ENCODE measurements at places on chromosomes 1 and 21.
A peak's percentile ranks its signal among the peaks of the same experiment; 100 is the strongest.

- DNase-seq: no peak
These were observed 343.4 kb downstream of the PLPP3 start for GRCh38 chr1:56235909-56236510.

- DNase-seq: no peak
These were observed 9.5 kb upstream of the EXOSC10 start for GRCh38 chr1:11109047-11109760.

DNA sequence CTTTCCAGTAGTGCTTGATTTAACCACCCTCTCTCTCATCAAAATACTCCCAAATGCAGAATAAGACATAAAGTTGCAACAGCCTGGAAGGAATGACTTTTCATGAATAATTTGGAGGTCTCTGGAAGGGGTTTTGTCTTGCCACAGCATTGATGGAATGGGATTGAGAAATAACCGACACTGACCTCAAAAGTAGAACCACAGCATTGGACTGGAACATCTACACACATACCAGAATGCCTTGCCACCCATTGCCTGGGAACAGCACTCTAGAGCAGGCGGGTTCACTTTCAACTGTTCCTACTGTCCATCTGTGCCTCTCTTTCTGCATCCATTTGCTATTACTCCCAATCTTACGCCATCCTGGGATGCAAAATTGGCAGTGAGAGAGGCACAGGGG is 149.1 kb upstream of the USP24 start:
- no peak for DNase-seq

DNA sequence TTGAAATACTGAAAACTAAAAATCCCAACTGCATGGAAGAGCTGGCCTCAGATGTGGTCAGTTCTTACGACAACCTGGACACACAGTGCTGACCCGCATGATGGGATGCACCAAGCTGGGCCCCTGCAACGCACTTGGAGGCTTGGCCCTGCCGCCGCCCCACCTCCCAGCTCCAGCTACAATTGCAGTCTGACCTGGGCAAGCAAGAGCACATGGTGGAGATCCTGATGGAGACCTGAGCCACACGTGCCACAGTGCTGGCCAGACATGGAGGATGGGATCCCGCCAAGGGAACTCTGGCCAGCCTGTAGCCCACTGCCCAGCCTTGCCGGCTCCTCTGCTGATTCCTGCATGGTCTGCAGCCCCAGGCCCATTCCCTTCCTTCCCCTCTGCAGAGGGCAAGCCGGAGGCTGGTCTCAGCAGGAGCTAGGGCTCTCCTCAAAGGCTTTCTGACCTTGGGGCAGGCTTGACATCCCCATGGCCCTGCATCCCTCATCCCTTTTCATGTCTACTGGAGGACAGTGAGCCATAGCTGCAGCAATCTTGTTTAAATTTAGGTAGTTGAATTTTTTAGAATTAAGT is 14.1 kb downstream of the CR1L start:
- DNase-seq: no peak

GRCh38 chr1:109498161-109498801 is 4.4 kb downstream of the CYB561D1 start:
- peak; percentile 54 for DNase-seq

GRCh38 chr1:60875138-60875537 is 207.2 kb upstream of the NFIA start:
- DNase-seq: no peak

DNA sequence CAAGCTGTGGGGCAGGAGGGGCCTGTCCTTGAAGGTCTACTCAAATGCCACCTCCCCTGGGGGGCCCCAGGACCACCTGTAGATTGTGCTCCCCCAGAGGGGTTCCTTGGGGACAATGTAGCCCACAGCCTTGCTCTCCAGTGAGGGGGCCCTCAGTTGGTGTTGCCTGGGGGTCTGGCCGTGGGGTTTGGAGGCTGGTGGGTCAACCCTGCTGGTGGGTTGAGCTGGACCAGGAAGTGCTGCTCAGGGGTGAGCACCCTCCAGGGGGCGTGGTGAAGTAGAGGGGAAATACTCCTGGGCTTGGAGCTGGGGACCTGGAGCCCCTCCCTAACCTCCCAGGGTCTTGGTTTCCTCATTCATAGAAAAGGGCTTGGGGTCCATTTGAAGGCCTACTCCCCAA is 143.6 kb upstream of the WNT4 start:
- no peak for DNase-seq

DNA sequence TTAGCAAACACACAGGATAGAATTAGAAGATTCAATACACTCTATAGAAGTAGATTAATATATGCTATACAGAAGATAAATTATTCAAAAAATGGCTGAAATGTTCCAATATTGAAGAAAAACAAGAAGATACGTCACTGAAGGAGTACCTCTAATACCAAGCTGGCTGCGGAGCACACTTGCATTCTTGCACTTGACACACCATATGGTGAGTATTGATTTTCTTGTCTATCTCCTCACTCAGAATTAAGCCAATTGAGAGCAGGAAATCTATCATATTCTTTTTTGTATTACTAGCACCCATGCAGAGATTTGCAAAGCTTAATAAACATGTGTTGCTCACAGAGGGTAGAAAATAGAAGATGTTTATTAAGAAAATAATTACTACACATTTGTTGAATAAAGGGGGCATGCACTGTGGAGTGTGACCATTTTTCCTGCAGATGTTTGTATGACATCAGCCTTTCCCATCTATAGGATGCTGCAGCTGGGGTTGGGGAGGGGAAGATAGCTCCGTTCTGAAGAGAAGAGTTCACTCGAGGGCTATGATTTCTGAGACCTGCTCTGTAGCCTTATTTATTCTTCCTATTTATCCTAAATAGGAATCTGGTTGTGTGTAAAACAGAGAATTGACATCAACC is 318.1 kb downstream of the HHIPL2 start:
- DNase-seq: no peak

DNA sequence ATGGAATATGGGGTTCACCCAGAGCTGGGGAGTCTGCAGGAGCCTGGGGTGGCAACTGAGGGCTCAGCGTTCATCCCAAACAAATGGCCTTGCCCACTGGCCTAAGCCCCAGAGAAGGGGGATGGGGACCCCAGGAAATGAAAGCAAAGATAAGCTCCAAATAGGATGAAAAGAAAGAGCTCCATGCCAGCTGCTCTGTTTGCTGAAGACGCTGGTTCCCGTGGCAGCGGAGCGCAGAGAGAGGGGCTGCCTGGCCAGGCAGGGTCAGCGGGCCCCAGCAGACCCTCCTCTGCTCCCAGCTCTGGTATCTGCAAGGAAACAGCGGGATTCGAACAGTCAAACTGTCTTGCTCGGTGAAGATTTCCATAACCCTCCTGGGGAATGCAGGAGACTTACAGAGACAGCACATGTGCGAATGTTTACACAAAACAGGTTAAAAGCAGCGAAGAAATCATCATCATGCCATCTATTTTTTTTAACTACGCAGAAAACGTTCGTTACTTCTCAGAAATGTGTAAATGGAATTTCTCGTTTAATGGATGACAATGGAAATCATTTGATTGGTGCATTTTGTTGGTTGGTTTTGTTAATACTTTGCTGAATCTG is 94.4 kb downstream of the PDE9A start:
- no peak for DNase-seq

GRCh38 chr21:42097860-42098454 is 26.8 kb downstream of the UMODL1 start:
- no peak for DNase-seq

- DNase-seq: no peak
These were observed 166.7 kb upstream of the PDE4B start for GRCh38 chr1:65626003-65626402.

GRCh38 chr1:89705901-89706699 is 73.2 kb downstream of the LRRC8C start:
- DNase-seq: no peak

DNA sequence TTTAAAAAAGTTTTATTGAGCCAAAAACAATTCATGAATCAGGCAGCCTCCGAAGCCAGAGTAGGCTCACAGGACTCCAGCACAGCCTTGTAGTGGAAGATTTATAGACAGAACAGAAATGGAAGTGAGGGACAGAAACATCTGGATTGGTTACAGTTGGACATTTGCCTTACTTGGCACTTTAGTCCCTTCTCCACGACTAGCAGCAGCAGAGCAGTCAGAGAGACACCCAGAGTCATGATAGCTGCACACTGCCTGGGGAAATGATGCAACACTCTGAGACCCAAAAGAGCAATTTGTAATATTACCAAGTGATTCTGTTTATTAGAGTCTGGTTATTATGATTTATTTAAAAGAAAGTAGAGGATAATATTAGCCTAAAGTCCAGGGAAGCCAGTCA is 72.2 kb upstream of the KRTAP11-1 start:
- no peak for DNase-seq

GRCh38 chr1:172089768-172090510 is 248.6 kb downstream of the DNM3 start:
- peak; percentile 65 for DNase-seq

DNA sequence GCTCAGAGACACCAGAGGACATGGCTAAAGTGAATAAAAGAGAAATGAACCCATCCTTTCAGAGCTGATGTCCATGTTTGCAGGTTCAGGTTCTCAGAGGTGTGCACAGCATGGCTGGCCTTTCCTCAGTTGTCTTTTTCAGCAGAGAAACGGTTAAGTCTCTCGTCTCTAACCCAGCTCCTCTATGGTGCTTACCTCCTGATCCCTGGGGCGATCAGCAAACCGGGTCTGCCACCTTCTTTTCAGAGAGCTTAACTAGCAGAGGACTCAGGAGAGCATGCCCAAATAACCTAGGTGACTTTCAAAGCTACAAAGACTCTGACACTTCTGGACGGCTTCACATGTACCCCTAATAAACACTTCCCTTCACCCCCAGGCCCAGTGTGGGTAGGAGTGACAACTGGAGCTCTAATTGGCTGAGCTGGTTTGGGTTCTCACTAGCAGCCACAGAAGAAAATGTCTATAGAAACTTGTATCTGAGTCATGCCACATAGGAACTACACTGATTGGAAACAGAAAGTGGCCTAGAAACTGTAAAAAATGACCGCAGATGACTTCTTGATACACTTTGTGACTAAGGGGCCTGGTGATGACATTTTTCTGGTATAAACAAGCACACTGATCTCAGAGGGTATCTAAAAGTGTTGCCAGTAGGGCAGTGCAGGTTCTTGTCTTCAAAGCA is at the start of gene AIM2:
AIM2 (minus strand) TSS at position 329 of the 682 bp plus-strand sequence. CDS start 3,267 bp downstream, outside the sequence.
- DNase-seq: peak; percentile 77

GRCh38 chr1:26788515-26788785 is 700 bp downstream of the PIGV start:
- no peak for DNase-seq

GRCh38 chr1:224433701-224434672 is 610 bp downstream of the WDR26 start:
- DNase-seq: peak; percentile 42

DNA sequence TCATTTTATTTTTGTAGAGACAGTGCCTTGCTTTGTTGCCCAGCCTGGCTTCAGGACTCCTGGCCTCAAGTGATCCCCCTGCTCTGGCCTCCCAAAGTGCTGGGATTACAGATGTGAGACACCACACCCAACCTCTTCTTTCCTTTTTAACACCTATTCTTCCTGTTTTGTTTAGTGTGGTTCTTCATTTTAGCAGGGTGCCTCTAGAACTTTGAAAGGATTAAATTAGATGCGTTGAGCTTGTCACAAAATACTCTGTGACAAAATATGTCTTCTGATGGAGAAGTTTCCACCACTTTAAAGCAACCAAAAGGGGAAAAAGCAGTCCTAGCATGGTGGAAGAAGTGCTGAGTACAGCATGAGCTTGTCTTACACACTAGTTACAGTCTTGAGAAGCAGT is 42.0 kb downstream of the CDC14A start:
- DNase-seq: no peak

DNA sequence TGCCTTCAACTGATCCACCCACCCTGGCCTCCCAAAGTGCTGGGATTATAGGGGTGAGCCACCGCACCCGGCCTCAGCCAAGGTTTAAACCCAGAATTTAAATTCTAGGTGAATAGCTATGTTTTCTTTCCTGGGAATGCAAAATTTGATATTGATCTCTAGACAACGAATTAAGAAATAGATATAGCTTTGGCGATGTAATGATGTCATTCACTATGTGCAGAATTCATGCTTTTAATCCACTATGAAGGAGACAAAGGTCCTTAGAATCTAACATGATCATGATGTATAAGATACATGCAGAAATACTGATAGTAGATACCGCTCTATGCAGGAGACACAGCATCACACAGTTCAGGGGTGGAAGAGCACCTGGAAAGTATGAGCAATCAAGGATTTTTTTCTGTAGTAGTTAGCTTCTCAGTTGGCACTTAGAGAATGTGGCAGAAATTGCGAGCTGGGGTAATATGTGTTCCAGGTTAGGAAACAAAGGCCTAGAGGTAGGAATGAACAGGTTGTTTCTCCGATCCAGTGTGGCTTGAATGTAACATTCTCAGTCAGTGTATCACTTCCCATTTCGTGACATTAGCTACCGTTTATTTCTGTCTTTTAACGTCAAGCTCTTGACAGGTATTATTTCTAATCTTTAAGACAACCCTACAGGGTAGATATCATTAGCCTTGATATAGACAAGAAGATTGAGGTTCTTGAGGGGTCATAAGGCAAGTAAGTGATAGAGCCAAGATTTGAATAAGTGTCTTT is 3.0 kb upstream of the CEP350 start:
- DNase-seq: no peak

DNA sequence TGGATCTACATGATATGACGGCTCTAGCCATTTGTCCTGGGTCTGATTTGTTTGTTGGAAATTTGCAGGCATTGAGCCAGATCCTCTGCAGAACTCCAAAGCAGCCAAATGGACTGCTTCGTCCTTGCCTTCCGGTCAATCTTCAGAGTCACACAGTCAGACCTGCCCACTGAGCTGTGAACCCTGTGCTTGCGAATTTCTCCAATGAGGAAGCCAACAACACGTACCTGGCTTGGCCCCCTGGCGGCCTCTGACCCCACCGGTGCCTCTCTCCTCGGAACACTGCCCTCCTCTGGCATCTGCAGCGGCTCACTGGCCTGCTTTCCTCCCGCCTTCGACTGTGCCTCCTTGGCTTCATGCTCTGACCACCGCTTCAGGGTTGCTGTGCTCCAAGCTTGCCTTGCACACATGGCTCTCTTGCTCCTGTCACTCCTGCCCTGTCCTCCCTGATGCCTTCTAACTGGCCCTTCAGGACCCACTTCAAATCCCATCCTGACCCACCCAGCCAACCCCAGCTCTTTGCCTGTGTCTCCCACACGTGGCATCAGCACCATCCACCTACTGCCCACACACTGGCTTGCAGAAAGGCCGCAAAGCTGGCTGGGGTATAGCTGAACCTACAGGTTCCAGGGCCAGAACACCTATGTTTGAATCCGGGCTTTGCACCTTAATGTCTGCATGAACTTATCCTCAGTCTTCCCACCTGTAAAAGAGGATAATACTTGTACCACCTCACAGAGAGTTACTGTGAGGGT is 128.2 kb downstream of the KCNN3 start:
- DNase-seq: no peak

GRCh38 chr1:220776720-220777326 is 9.9 kb upstream of the MTARC1 start:
- peak; percentile 79 for DNase-seq

- no peak for DNase-seq
These were observed 553.8 kb downstream of the LRRIQ3 start for GRCh38 chr1:73644198-73644597.

DNA sequence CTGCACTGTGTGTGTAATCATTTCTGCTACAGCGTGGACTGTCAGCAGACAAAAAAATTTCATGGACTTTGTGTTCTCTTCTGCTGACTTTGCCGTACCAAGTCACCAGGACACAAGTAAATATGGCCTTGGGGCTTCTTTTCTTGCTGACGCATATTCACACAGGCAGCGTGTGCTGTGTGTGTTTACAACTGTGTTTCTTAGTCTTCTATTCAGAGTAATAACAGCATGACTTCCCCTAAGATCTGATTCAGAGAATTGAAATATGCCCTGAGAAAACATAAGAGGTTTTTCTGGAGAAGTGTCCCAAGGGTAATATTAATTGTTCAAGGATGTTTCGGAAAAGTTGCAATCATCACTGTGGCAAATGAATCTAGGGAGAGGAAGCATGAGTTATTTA is 47.1 kb upstream of the DYNLT5 start:
- no peak for DNase-seq
